ENCODE measurements at places on chromosomes 13 and 19. TPM values are rescaled to one million over a fixed set of nuclear protein-coding genes. Genes with fewer than 3 reads are reported as not detected.

DNA sequence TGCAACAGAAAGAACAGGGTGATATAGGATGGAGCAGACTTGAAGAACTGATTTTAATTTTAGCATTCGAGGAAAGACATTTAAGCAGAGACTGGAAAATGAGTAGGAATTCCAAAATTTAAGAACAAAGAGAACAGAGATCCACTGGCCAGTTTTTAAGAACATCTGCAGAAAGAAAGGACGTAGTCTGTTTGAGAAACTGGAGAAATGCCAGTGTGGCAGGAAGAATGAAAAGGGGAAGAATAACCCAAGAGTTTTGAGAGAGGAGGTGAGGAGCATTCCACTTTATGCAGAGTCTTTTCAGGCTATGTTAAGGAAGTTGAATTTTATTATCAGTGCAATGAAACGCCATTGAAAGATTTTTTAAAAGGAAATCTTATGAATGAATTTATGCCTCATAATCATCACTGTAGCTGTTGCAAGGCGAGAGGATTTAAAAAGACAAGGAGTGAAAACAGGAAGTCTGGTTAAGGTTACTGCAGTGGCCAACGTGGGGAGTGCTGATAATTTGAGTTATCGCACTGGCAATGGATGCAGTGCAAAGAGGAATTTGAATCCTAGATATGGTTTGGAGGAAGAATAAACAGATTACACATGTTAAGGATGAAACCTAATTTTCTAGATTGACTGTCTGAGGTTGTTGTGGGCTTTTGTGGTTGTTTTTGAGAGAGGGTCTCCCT is 253.8 kb downstream of the DACH1 start:
- H3K36me3 ChIP-seq, result no peaks in the 10 kb centered on the region
- H3K27ac ChIP-seq, result no peak overlapping the region
- no peak overlapping the region for H3K4me3 ChIP-seq

DNA sequence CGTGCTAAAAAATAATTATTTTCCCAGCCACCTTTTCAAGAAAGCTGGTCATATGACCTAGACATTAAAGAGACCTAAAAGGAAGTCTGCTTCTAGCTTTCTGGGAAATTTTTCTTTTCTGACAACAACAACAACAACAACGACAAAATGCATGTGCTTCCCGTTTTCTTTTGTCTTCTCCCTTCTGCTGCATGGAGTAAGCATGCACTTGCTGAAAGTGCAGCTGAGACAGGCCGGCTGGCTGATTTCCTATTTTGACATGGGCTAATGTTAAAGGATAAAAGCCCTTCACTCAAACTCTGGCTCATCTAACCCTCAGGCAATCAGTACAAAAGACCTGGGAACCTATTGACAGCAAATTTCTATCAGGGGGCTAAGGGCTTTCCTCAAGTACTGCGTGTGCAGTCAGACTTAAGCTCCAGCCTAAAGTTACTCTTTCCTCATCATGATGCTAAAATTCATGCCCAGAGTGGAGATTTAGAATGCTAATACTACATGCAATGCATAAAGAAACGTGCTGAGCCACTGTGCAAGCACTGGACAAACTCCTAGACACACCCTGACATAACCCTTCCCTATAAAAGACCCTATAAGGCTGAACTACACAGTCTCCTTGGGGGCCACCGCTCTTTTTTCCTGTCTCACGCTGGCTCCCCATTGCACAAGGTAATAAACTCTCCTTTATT is 811.1 kb downstream of the UQCRFS1 start:
- no peak overlapping the region for H3K27ac ChIP-seq
- no peaks in the 10 kb centered on the region for H3K27me3 ChIP-seq
- no peaks in the 10 kb centered on the region for H3K4me1 ChIP-seq
- H3K36me3 ChIP-seq, result no peaks in the 10 kb centered on the region
- H3K4me3 ChIP-seq, result no peak overlapping the region
- DNase-seq, result no peak

DNA sequence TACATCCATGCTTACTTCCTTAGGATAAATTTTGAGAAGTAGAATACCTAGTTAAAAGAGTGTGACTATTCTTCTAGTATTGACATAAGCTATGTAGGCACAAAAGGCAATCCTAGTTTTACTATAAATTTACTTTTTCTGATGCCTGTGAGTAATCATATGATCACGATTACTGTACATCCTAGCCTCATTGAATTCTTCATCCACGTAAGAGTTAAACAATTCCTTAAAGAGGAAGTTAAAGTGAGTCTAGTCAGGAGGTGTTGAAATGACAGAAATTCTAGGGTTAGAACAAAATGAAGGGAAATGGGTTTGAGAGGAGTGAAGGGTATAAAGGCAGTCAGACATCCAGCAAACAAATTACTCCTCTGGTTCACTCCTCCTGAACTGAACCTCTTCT is at the start of gene ACOD1:
Gene ACOD1 (plus strand): TSS at position 363 of the 400 bp plus-strand sequence. CDS start 48 bp downstream, outside the sequence.
- no peak within 1 kb of the TSS for H3K27ac ChIP-seq
- no peak for DNase-seq
- H3K36me3 ChIP-seq, result no peaks in the 10 kb centered on the region

SMAD9 gene
- not detected for polyA plus RNA-seq

GRCh38 chr13:60369242-60369641 is 27.8 kb upstream of the TDRD3 start:
- H3K4me3 ChIP-seq, result no peak overlapping the region
- peak; percentile 6 for DNase-seq
- H3K27me3 ChIP-seq, result no peaks in the 10 kb centered on the region

DNA sequence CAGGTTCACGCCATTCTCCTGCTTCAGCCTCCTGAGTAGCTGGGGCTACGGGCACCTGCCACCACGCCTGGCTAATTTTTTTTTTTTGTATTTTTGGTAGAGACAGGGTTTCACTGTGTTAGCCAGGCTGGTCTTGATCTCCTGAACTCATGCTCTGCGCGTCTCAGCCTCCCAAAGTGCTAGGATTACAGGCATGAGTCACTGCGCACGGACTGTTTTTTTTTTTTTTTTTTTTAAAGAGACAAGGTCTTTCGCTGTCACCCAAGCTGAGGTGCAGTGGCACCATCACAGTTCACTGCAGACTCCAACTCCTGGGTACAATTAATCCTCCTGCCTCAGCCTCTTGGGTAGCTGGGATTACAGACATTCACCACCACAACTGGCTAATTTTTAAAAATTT is 8.2 kb upstream of the ADAMTS10 start:
- H3K36me3 ChIP-seq, result no peaks in the 10 kb centered on the region
- H3K4me1 ChIP-seq, result no peaks in the 10 kb centered on the region
- no peak for DNase-seq
- H3K27ac ChIP-seq, result no peak overlapping the region

ZNF112 gene
- polyA plus RNA-seq, result 0.51 TPM

DNA sequence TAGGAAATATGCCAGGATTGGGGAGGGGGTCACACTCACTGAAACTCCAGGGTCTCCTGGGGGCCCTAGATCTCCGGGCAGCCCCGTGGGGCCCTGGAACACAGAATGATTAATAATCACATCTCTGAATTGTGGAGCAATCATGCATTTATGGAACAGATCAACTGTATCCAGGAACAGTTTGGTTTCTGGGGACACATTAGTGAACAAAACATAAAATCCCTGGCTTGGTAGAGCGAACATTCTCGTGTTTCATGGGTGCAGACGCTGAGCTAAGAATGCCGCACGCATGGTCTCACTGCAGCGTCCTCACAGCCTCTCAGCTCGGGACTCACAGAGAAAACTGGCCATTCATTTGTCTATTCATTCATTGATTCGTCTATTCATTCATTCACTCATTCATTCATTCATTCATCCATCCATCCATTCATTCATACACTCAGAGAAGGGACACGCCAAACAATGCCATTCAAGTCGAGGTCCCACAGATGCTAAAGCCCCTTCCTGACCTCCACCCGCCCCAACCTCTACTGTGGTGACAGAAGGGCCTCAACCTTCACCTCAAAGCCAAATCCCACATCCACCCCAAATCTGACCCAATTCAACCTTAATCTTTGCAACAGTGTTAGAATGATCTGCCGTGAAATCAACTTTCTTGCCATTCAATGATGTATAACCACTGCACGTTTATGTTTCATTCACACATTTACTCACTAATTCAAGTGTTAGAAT is 35.0 kb upstream of the OLFM2 start:
- H3K4me3 ChIP-seq, result no peak overlapping the region
- H3K27me3 ChIP-seq, result peaks cover 27% of the 10 kb centered on the region
- no peak for DNase-seq
- H3K4me1 ChIP-seq, result no peaks in the 10 kb centered on the region
- no peak overlapping the region for H3K27ac ChIP-seq
- H3K36me3 ChIP-seq, result no peaks in the 10 kb centered on the region

GRCh38 chr19:42657556-42657955 is 62.8 kb upstream of the CEACAM8 start:
- DNase-seq, result no peak
- no peak overlapping the region for H3K27ac ChIP-seq
- H3K36me3 ChIP-seq, result no peaks in the 10 kb centered on the region
- H3K4me1 ChIP-seq, result no peaks in the 10 kb centered on the region
- no peak overlapping the region for H3K4me3 ChIP-seq

- H3K36me3 ChIP-seq, result no peaks in the 10 kb centered on the region
- no peaks in the 10 kb centered on the region for H3K4me1 ChIP-seq
- no peak overlapping the region for H3K4me3 ChIP-seq
- no peaks in the 10 kb centered on the region for H3K27me3 ChIP-seq
- no peak for DNase-seq
- no peak overlapping the region for H3K27ac ChIP-seq
These were observed 81.3 kb downstream of the SLITRK6 start for GRCh38 chr13:85717921-85718320.
